ENCODE measurements at places on chromosomes 5 and 9. TPM values are rescaled to one million over a fixed set of nuclear protein-coding genes. Genes with fewer than 3 reads are reported as not detected.

RASGRF2 gene
- 14.5 TPM for total RNA-seq

DNA sequence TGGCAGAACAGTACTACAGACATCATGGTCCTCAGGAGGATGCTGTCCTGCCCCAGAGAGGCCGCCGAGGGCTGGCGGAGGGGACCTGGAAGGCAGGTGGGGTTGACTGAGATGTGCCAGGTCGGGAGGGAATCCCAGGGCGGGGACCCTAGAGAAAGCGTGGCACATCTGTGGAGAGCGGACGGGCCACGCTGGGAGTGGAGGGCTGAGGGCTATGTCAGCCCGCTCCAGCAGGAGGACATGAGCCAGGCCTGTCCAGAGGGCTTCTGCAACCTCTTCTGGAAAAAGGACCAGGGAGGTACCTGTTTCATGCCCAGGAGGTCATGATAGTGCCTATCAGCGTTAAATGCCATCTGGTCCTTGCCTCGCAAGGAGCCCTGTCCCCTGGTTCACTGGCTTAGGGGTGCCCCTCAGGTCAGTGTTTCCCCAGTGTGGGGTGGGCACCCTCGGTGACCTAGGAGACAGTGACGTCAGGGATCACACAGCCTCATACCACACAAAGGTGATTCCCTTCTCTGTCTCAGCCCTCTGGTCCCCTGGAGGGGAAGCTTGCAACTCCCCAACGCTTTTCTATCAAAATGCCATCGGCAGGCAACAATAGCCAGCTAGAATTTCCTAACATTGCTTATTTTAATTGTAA lies 103.6 kb upstream of the IER5L start:
- peak; percentile 47 for DNase-seq

GRCh38 chr9:69824499-69825252 lies 4.1 kb downstream of the CFAP95 start:
- no peak for DNase-seq

DNA sequence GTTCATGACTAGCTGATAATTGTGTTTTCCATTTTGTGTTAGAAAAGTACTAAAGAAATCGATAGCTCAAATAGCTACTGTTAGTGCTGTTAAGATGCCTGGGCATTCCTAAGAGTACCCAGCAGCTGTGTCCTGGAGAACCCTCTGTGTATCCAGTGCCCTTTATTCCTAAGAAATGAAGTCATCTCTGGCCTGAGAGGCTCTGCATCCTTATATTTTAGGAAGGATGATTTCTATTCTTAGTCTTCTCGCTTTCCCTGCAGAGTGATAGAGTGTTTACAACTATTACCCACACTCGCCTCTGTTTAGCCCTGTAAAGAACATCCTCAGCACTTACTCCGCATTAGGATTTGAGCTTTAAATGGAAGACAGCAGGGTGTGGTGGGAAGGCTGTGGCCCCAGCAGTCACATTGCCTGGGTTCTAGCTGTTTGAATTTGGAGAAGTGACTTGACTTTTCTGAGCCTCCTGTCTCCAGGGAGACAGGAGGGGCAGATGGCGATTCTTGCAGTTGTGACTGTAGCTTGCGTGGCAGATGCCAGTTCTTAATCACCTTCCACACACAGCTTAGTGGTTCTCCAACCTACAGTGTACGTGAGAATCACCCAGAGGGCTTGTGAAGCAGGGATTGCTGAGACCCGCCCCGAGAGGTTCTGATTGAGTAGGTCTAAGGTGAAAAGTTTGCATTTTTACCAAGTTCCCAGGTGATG lies 177.2 kb upstream of the PITX1 start:
- no peak for DNase-seq

DNA sequence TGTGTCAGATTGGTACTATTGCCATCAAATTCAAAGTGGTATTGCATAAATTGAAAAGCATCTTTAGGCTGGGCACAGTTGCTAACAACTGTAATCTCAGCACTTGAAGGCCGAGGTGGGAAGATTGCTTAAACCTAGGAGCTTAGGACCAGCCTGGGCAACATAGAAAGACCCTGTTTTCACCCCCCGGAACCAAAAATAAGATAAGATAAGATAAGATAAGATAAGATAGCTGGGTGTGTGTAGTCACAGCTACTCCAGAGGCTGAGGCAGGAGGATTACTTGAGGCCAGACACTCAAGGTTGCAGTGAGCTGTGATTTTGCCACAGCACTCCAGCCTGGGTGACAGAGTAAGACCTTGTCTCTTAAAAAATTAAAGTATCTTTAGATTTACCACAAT lies 297.9 kb upstream of the SEMA6A start:
- DNase-seq = no peak

All from activated naive CD4-positive, alpha-beta T cell treated with anti-CD3 and anti-CD28 coated beads, Interleukin-2, amount 50 U/mL, for 72 hours (primary cell).